ENCODE measurements at places on chromosomes 7 and 10.

- DNase-seq = no peak
Observed at GRCh38 chr7:141356161-141356560, 195.0 kb upstream of the AGK start.

DNA sequence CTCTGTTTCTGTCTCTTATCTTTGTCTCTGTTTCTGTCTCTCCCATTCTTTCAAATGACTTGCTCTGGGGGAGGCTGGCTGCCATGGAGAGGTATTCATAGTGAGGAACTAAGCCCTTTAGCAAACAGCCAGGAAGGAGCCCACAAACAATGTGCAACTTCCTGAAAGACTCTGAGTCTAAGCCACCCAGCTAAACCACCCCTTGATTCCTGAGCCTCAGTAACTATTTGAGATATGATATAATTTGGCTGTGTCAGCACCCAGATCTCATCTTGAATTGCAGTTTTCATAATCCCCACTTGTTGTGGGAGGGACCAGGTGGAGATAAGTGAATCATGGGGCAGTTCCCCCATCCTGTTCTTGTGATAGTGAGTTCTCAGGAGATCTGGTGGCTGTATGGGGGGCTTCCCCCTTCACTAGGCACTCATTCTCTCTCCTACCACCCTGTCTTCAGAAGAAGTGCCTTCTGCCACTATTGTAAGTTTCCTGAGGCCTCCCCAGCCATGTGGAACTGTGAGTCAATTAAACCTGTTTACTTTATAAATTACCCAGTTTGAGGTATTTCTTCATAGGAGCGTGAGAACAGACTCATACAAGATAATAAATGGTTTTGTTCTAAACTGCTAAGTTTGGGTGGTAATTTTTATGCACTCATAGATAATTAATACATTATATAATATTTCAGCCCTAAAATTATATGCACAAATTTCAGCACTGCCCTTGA lies 121.2 kb upstream of the FOXP2 start:
- DNase-seq = no peak

GRCh38 chr7:118312966-118313365 lies 88.5 kb downstream of the ANKRD7 start:
- DNase-seq = no peak

GRCh38 chr10:107451047-107451446 lies 286.5 kb upstream of the SORCS1 start:
- DNase-seq = no peak

DNA sequence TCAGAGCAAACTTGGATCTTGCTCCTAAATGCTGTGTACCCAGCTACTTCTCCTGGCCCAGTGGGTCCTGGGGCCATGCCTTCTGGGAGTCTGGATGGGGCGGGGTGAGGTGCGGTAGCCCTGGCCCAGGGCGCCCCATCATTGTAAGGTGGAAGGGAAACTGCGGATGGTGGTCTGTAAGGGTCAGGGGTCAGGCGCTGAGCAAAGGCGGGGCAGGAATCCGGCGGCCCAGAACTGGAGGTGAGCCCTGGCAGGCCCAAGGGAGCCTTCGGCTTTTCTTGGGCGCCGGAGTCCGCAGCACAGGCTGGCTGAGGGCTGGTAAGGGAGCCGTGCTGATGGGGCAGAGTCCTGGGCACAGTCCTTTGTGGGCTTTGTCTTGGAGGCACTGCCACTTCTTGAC lies 66.5 kb upstream of the CTBP2 start:
- DNase-seq = no peak

DNA sequence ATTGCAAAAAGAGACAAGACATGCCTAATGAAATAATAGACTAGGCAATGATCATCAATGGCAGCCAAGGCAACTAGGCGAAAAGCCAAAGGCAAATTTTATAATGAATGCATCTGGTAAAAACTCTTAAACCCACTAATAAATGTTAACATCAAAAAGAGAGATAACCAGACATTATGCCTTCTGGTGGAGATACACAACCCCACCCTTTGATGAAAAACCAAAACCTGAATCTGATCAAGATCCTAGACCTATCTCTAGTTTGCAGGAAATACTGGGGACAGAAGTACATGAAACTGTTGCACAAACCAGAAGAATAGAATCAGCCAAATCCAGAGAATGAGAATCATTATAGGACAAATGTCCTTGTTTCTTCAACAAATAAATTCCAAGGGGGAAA lies 22.0 kb upstream of the GSAP start:
- DNase-seq = no peak

DNA sequence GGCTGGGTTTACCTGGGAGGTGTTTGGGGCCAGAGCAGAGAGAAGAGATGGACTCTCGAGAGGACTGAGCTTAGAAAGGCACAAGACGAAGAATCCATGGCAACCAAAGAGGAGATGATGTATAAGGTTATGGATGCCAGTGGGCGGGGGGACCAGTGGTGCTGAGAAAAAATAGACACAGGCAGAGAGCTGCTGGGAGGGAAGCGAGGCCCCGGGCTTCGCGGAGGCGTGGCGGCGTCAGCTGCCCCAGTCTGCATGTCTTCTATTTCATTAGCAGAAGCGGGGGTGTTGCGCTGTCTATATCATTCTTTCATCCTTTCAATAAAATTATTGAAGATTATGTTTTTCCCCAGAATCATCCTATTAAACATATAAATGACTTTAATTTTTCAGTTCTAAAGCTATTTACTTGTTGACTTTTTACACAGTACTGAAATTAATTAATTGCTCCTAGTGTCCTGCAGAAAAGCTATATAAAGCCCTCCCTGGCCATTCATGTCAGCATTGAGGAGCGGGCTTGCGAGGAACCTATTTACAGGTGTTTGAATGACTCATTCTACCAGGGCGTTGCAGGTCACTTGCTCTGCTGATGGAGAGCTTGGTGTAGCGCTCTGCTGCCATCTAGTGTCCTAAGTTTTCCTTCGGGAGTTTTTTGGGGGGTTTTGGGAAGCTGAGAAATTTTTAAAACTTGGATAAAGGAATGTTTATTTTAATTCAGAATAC lies 42.9 kb upstream of the BHLHA15 start:
- peak; percentile 76 for DNase-seq

DNA sequence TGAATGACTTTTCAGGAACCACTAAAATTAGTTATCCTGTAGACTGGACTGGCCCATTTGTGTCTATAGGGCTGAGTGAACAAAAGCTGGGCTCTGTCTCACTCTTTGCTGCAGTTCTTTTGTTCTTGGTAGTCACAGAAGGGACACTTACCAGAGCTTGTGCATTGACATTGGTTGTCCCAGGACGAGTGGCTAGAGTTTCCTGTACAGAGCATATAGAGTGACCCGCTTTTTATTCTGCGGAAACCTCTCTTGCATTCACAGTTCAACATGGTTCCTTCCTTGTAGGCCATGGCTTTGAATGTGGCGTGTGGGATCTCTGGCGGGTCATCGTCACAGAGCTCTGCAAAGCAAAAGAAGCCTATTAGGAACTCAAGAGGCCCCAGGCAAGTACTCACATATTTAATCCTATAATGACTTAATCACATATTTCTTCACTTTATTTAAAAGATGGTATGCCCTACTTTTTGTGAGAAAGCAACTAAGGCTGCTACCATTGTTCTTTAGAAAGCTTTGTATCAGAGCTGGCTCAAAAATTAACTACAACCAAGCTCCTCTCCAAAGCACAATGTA lies 36.4 kb downstream of the IL2RA start:
- DNase-seq = no peak

- no peak for DNase-seq
Observed at GRCh38 chr7:105680505-105681187, 99.4 kb upstream of the EFCAB10 start.

DNA sequence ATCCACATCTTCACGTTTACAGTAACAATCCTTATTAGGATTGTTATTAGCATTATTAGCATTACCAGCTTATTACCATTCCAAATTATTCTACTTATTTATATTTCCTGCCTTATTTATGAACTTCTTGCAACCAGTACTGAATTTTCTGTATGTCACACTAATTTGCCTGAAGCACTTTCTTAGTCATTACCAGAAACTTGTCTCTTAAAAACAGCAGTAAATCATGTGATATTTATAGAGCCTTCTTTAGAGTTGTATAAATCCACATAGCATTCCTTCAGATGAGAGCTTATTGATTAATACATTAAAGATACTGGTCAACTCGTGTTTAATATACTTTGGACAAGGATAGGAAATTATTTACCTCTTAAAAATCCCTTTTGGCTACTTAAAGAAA lies 618.6 kb downstream of the SUGCT start:
- no peak for DNase-seq

DNA sequence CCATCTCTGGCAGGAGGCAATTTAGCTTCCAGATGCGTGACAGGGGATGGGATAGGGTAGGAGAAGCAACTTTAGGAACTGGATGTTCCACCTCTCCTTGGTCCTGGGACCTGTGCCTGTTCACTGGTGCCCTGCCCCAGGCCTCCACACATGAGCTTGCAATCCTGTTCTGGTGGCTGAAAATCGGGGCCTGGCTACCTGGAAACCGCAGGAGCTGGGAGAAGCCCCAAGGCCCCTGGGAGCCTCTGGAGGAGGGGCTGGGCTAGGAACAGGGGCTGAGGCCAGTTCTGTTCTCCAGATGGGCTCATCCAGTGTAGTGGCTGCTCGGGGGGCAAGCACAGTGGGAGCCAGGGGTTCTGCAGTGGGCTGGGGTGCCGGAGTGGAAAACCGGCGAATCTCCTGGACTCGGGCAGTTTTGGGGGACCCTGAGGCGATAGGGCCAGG lies 5.3 kb upstream of the MYOZ1 start:
- DNase-seq = no peak

DNA sequence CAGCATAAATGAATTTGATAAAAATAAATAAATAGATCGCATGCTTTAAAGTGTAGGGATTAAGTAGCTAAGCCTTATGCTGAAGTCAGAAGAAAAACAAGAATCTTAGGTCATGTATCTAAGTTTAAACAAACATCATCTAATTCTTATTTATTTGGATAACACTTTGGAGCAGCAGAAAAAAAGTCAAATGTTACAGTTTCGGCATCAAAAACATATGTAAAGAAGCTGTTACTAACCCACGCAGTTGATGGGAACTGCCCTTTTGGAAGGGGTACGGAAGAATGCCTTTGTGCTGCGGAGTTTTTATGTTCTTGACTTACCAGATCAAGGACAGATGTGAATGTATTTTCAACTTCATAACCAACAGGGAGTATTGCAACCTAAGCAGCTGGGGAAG lies 37.3 kb upstream of the HABP2 start:
- DNase-seq = no peak

Measured in upper lobe of left lung (tissue), 6 donors.